ENCODE measurements at places on chromosomes 13 and 19.
A peak's percentile ranks its signal among the peaks of the same experiment; 100 is the strongest.

DNA sequence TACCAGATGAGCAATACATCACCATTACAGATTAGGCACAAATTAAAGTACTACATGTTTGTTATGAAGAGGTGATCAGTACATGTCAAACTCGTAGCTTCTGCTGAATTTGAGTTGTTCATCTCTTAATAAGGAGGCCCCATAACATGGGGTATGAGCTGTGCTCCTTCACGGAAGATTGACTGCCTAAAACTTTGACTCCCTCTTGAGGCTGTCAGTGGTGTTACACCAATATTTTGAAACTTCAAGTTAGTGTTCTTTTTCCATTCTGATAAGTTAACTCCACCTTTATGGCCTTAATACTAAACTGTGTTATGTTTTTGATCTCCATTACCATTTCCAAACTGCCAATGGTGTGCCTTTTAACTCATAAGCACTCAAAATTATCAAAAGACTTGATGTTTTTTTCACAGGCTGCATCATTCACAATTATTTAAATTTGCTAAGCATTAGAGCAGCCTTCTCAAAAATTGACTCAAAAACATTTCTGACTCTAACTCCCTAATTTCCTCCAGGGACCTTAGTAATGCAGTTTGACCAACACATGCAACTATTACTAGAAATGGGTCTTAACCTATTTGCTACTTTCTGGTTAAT is 1591.5 kb downstream of the PCDH9 start:
- DNase-seq = peak; percentile 35

DNA sequence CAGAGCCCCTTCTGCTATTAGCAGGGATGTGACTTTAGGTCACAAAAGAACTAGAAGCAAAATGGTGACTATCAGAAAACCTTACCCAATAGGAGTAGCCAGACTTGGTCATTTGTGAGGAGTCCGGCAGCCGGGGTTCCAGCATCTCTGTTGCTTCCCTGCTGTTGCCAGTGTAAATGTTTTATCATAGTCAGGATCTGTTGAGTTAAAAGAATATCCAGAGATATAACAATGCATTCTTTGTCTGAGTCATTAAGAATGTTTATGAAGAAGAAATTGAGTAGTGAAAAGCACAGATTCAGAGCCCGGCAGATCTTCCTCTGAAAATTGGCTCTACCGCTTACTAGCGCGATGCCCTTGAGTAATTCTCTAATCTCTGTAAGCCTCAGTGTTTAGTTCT is 84.2 kb downstream of the COL4A2 start:
- no peak for DNase-seq

DNA sequence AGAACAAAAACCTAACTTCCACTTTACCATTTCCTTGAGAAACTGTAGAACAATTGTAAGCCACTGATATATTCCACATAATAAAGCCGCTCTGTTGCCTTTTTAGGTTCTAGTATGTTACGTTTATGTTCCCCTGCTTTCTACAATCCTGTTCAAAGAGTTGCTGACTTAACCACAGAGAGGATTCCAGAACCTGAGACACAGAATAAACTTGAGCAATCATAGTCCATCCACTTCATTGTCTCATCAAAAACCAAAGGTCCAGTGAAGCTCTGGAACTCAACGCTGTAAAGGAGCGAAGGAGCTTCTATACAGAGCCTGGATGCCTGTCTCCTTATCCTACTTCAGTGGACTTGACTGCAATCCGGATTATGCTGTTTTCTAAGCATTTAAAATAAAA is 4.6 kb downstream of the STARD13 start:
- no peak for DNase-seq

- no peak for DNase-seq
These were observed 97.6 kb upstream of the MIR17HG start for GRCh38 chr13:91249861-91250260.

- no peak for DNase-seq
These were observed at the start of gene PEAK3 for GRCh38 chr19:2282062-2282861. Gene PEAK3 (minus strand): TSS chr19:2282175. CDS start chr19:2280931, 1,244 bp downstream.

GRCh38 chr19:13902993-13903555 is 2.8 kb downstream of the BRME1 start:
- no peak for DNase-seq

GRCh38 chr13:106587787-106588186 is 19.9 kb upstream of the ARGLU1 start:
- DNase-seq = no peak

- DNase-seq = no peak
These were observed 375.0 kb downstream of the ENOX1 start for GRCh38 chr13:43411741-43412140.

DNA sequence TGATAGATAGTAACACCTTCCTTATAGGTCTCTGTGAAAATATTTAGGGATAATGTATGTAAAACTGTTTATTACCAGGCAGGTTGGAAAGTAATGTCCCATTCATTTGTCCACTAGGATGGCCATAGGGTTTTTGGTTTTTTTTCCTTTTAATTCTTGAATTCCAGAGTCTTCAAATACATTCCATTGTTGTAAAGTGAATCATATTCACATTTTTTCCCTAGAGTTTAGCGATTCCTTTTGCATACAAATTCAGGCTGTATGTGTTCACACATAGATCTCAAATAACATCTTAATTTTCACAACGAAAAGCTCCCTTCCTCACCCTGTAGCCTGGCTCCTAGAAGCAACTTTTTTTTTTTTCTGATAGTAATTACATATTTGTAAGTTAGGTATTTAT is 1.8 kb upstream of the ZNF557 start:
- DNase-seq = no peak

DNA sequence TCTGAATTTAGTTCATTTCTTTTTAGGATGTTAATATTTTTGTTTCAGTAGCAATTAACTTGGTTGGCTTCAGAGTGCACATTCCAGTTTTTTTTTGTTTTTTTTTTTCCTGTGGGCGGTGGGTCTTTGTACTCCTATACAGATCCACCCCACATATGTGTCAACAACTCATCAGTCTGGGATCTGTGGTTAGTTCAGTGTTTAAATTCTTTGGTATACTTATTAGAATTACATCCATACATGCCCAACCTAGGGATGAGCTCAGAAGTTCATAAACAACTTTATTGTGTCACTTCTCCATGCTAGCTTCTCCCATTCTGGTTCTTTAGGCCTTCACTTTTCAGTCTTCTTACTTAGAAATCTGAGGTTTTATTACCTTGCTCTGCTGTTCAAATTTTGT is 50.9 kb downstream of the PCCA start:
- no peak for DNase-seq

DNA sequence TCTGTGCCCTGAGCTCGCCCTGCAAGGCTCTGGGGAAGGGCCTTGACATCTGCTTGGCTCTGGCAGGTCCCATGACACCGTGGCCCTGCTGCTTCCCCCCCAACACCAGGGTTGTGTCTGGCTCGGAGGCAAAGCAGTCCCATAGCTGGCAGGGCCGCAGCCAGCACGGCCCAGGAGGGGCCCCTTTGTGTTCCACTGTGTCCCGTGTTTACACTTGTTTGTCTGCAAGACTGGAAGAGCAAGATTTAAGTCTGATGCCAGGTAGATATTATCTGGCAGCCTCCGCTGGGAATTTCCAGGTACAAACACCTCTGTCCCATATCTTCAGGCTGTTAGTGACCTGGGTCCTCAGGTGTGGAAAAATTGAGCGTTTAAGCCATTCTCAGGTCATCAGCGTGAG is 44.3 kb downstream of the MCF2L start:
- DNase-seq = no peak

DNA sequence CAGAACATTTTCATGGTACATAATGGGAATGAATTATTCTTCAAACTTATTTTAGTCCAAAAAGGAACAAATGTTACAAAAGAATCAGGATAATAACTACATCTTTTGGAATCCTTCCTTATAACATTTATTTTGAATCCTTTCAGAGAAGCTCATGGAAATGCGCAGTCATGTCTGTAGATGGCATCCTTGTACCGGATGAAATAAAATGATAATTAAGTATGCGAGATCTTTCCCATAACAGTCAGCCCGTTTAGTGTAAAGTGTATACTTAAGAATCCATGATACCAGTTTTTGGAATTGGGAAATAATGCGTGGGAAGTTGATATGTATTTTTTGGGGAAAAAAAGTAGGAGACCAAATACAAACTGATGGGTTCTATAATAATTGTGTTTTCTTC is 418.8 kb downstream of the GPC5 start:
- DNase-seq = no peak

- DNase-seq = no peak
These were observed 6.0 kb downstream of the UBL3 start for GRCh38 chr13:29844441-29844840.

DNA sequence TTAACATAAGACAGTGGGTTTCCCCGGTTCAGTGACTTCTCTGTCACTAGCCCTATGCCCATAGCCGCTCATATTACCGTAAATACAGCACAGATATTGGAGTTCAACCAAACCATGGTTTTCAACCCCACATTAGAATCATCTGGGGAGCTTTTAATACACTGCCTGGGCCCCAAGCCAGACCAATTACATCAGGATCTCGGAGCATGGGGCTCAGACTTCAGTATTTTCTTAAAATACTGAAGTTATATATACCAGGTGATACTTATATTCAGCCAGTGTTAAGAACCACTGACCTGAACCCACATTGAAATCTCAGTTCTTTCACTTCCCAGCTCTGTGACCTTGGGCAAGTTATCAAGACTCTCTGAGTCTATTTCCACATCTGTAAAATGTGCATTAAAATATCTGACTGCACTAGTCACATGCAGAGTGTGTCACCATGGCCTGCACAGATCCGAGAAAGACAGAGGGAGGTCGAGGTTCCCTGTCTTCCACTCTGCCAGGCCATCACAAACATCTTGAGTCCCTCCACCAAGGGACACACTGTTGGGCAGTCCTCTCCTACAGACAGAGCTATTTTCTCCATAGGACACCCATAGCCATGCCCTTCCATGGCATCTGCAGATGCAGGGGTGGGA is 32.2 kb upstream of the IPO5 start:
- no peak for DNase-seq

- DNase-seq = no peak
These were observed 116.9 kb downstream of the ABCC4 start for GRCh38 chr13:95184317-95184716.

GRCh38 chr19:47020132-47020805 is 632 bp downstream of the NPAS1 start:
- no peak for DNase-seq

- no peak for DNase-seq
These were observed 634.7 kb downstream of the UQCRFS1 start for GRCh38 chr19:28578208-28578607.

DNA sequence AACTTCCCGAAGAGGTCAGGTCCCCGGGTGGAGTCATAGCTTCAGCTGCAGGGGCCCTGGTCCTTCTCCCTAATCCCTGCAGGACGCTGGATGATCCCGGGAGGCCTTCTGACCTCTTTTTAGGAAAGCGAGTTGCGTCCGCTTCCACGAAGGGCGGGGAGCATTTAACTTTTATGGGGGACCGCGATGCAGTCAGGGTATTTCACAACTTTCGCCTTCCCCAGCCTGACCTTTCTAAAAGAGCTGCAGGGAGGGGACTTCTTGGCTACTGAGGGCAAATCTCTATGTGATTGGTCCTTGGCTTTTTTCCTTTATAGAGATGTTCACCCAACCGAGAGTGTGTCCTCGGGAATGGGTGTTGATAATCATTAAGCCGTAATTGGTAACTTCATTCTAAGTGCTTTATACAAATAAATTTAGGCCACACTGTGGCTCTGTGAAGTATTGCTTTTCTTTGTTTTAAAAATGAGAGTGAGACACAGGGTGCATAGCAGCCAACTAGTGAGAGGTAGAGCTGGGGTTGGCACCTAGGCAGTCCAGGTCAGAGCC is 778 bp downstream of the ZNF230 start:
- DNase-seq = no peak
